NCI-H2081 treated with DMSO at 0.1 percent for 48 hours (cell line): ENCODE measurements at places on chromosomes 5 and 9.

- DNase-seq = no peak
Measured at GRCh38 chr5:175706499-175706898, 48.6 kb downstream of the HRH2 start.

GRCh38 chr5:79333852-79334557 lies 98.1 kb downstream of the JMY start:
- DNase-seq = no peak

- no peak for DNase-seq
Measured at GRCh38 chr5:44997506-44997905, 188.8 kb downstream of the MRPS30 start.

DNA sequence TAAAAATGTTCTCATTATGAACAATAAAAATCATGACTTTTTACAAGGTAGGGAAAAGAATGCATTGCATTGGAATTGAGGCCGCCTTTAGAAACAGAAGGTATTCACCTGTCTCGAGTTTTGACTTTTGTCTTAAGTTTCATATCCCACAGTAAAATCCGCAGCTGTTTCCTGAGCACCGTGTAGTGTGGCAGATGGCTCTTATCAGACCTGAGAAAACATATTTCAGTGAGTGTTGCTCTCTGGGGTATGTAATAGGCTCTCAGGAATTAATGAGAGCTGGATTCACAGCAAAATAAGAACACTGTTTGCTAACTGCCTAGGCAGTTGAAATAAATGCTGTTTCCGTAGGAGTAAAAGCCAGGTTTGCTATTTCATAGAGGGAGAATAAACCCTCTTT lies 221.4 kb downstream of the CFAP90 start:
- peak; percentile 45 for DNase-seq

- no peak for DNase-seq
Measured at GRCh38 chr5:44847206-44847852, 38.6 kb downstream of the MRPS30 start.

DNA sequence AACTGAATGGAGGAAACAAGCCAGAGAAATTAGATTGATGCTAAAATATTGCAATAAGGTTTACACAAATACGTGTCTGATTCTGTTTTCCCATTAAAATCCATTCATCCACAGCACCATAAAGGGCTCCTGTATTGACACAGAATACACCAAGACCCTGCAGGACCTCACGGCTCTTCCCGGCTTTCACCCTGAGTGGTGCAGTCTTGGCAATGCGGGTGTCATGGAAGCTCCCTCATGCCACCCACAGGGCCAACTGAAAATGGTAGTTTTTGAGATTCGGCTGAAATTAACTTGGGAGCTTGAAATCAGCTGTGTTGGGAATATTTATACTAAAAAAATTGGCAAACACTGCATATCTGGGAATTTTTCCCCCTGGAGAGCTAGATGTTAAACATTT lies 17.3 kb upstream of the EXOC3 start:
- no peak for DNase-seq

DNA sequence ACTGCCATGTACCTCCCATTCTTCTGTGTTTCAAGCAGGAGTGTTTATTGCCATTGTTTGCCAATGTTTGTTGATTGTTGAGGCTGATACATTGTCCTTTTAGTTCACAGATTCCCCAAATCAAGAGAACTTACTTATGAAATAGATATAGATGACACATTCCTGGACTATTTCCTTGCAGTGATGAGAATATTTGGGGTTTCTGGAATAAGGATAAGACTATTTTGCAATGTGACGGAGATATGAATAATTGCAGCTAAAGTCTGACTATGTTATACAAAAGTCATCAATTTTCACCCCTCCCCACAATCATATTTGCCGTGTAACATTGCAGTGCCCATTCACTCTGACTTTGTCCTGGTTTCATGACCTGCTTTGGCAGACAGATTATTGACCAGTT lies 460.8 kb downstream of the CDH10 start:
- DNase-seq = no peak

- DNase-seq = no peak
Measured at GRCh38 chr5:32143617-32144377, 30.3 kb downstream of the GOLPH3 start.

DNA sequence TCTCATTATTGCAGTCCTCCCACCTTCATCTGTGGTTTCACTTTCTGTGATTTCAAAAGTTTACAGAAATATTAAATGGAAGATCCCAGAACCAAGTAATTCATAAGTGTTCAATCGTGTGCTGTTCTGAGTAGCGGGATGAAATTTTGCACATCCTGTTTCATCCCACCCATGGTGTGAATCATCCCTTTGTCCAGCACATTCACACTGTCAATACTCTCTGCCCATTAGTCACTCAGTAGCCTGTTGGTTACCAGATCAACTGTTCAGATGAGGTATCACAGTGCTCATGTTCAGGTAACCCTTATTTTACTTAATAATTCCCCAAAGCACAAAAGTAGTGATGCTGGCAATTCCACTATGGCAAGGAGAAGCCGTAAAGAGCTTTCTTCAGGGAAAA lies 26.8 kb downstream of the FAM81B start:
- DNase-seq = no peak

- no peak for DNase-seq
Measured at GRCh38 chr5:170100066-170100943, 5.4 kb upstream of the FOXI1 start.

GRCh38 chr5:89273289-89273688 lies 390.3 kb upstream of the MEF2C start:
- no peak for DNase-seq

DNA sequence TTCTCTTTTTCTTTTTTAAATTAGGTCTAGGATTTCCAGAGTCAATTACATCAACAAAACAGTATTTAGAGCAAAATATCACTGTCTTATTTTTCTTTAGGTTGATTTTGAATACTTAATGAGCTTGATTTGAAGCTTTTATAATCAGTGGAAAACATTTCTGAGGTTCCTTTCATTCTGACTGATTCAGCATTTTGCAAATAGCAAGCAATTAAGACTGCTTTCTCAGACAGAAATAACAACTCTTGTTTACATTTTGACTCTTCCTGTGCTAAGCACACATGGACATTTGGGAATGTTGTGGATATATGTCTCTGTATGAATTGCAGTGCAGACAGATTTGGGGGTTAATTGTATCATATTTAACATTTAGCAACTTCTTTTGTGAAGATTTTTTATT lies 22.2 kb upstream of the MCCC2 start:
- no peak for DNase-seq

- no peak for DNase-seq
Measured at GRCh38 chr5:33470544-33470943, 29.8 kb downstream of the TARS1 start.

- no peak for DNase-seq
Measured at GRCh38 chr5:96084874-96085506, 123.3 kb upstream of the ELL2 start.

DNA sequence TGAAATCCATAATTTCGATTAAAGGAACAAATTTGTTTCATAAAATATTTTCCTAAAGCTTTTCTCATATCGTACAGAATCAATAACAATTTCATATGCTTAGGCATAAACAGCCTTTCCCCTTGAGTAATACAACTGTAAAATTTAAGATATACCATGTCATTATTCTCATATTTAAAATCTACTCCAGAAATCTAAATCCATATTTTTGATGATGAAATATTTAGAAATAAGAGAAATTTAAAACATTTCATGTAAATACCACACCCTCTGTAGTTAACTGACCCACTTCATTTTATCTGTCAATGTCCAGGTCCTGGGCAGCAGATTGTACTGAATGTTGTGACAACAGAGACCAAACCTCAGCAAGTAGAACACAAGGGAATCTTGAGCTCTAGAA lies 5.1 kb downstream of the POC5 start:
- DNase-seq = no peak
